ENCODE measurements at places on chromosomes 11 and 22.
A peak's percentile ranks its signal among the peaks of the same experiment; 100 is the strongest.

- no peak for DNase-seq
These were observed 222.9 kb downstream of the ST3GAL4 start for GRCh38 chr11:126578426-126578825.

DNA sequence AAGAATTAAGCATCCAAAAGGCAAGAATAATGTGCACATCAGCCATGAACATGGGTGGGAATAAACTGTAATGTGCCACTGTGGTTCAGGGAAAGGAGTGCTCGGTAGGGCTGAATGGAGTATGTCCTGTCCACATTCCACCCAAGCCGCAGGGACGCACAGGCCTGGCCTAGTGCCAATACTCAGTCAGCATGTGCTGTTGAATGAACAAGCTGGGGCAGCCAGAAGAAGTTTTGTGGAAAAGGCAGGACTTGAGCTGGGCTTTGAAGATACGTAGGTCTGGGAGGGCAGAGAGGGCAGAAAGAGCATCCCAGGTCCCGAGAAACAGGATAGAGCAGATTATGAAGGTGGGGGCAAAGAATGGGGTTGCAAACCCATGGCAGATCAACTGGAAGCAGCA is 60.0 kb upstream of the PLET1 start:
- DNase-seq = no peak

DNA sequence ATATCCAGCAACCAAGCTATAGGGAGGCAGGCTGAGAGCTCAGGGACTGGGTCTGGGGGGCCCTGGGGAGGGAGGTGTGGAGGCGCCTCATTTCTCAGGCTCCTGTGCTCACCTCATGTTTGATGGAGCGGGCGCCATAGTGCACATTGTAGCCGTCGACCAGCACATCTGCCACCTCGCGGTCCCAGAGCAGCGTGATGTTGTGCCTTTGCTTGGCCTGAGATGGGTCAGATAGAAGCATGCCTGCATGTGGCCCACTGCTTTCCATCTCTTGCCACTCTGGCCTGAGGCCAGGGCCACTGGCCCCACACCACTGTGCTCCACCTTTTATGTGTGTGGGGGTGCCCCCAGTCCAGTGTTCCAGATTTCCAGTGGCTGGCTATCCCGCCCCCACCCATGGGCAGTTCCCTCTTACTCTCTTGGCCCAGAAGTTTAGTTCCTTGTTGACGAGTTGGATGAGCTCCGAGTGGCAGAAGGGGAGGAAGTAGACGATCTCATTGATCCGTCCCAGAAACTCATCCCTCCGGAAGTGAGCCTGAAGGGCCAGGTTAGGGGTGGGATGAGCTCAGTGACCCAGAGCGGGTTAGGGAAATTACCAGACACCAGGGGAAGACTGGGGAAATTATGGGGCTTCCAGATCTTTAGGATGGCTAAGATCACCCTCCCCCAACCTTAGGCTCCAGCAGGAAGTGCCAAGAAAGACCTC is 50.1 kb upstream of the PHOX2A start:
- no peak for DNase-seq

DNA sequence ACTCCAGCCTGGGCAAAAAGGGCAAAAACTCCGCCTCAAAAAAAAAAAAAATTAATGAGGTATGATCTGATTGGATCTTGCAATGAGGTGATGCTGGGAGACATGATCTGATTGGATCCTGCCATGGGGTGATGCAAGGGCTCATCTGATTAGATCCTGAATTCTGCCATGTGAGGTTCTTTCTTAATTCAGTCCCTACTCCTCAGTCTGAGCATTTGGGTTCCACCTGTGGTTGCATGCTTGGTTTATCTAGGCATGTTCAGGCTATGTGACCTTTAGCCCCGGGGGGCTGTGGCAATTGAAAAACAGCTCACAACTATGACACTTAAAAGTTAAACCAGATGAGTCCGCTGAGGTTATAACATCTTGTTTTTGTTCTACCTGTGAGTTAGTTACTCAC is 4.8 kb upstream of the TRIM6 start:
- DNase-seq = no peak

- no peak for DNase-seq
These were observed 921 bp downstream of the TESMIN start for GRCh38 chr11:68750195-68751003.

DNA sequence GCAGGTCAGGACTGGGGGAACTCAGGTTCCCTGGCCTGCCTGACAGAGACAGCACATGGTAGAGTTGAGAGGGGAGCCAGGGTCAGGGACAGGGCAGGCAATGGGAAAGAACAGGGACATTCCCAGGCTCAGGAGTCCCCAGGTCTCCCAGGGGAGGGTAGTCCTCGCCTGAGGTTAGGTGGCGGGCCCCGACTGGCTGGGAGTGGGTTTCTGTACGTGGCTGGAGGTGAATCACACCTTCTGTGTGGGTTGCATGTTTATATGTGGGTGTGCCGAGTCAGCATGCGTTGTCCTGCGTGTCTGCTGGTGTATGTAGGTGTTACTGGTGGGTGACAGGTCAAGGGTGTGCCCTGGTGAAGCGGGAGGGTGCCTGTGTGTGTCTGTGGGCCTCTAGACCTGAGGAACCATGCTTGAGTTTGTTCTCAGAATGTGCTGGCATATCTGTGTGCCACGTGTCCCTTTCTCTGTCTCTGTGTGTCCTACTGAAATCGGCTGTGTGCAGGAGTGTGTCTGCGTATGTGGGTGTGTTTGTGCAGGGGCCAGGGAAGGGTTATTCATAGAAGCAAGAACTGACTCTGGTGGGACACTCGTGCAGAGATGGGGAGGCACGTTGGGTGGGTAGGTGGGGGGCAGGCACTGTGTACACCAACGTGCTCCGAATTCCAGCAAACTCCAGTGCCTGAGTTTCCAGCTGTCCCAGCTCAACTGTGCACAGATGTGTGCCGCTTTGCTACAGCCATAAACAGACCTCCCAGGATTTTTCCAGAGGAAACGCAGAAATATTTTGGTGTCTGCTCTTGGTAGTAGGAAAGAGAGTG is 23.8 kb upstream of the OAF start:
- DNase-seq = no peak

DNA sequence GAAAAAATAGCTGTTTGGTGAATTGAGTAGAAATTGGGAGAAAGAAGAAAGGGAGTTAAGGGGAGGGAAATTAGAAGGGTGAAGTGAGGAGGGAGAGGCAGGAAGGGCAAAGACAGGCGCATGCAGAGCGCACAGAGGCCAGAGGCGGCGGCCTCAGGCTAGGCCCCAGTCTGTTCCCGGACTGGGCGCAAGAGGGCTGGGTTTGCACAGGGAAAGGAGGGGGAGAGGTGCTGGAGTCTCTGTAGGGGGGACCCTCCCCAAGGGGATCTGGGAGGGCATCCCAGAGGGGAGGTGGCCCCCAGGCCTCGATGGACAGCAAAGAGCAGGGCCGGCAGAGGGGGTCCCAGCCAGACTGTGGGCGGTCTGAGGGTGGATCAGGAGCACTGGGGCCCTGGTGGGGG is 1.3 kb upstream of the FLRT1 start:
- DNase-seq = no peak

DNA sequence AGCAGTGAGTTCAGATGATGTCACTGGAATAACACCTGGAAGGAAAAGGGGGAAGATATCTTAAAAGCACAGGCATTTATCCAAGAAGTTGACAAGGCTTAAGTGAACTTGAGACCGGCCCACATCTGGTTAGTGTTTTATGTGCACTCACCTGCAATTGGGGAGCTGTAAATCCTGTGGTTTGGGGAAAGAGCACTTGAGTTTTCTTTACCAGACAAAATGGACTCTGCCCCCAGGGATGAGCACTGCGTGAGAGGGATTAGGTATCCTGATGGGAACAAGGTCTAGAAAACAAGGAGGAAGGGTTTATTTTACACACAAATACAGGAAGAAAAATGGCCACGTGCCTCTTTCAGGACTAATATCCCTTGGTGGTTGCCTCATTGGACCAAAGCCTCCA is 15.2 kb downstream of the E2F8 start:
- no peak for DNase-seq

DNA sequence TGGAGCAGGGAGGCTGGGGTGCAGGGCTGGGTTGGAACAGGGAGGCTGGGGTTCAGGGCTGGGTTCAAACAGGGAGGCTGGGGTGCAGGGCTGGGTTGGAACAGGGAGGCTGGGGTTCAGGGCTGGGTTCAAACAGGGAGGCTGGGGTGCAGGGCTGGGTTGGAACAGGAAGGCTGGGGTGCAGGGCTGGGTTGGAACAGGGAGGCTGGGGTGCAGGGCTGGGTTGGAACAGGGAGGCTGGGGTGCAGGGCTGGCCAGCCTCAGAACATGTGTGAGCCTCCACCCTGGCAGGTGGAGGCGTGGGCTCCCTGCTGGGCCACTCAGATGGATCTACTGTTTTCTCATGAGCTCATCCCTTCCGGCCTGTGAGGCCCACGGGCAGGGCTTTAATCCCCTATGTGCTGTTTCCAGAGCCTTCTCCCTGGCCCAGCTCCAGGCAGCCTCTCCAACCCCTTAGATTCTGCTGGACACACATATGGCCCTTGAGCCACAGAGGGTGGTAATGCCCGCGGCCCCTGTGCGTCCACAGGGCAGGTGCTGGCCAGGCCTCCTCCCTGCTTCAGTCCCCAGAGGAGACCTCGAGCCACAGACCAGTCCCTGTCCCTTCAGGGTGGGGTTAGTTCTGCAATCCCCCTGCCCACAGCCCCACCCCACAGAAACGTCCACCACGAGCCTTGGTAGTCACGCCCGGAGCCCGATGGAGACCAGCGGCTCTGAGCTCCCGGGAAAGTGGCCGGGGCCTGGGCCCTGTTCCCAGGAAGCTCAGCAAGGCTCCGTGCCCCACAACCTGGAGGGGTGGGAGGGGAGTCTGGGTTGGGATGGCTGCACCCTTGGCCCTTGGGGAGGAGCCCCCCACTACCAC is 197.9 kb downstream of the BRD1 start:
- DNase-seq = no peak

DNA sequence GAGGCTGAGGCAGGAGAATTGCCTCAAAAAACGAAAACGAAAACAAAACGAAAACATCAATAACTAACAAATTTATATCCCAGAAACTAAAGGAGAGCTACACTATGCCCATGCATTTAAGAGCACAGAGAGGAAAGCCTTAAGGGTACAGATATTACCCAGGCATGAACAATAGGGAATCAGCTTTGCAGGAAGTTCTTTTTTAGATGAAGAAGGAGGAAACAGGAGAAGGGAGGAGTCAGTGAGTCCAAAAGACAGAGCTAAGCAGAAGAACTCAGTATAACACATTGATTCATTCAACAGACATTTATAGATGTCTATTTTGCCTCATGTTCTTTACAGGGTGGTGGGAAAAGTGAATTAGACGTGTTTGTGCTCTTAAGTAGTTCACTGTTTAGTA is 8.3 kb downstream of the MRPL17 start:
- DNase-seq = no peak

- no peak for DNase-seq
These were observed 20.8 kb downstream of the KCNE3 start for GRCh38 chr11:74446532-74446938.

DNA sequence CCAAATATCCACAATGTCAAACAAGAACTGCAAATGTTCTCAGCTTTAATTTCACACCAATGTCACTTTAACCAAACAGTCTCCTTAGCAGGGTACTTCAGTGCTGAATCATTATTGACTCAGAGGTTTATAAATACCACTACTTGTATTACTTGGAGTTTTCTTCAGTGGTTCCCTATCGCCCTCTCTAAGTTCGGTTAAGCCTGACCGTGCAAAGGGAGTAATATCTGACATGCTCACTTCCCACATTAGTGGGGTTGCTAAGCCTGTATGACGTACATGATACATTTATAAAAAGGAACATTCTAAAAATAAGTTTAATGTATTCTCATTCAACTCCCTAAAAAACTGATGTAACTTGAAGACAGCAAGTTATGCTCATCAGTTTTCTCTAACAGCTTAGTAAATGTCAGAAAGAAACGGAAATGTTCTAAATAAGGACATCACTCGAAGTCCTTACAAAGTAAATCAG is 93.1 kb upstream of the ZC3H12C start:
- no peak for DNase-seq

DNA sequence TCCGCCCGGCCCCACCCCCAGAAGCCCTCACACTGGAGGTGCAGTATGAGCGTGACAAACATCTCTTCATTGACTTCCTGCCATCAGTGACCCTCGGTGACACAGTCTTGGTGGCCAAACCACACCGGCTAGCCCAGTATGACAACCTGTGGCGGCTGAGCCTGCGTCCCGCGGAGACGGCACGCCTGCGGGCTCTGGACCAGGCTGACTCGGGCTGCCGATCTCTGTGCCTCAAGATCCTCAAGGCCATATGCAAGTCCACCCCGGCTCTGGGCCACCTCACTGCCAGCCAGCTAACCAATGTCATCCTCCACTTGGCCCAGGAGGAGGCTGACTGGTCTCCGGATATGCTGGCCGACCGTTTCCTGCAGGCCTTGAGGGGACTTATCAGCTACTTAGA is 6.6 kb upstream of the ATF4 start:
- no peak for DNase-seq

- no peak for DNase-seq
These were observed 16.9 kb upstream of the RELT start for GRCh38 chr11:73359341-73359740.

DNA sequence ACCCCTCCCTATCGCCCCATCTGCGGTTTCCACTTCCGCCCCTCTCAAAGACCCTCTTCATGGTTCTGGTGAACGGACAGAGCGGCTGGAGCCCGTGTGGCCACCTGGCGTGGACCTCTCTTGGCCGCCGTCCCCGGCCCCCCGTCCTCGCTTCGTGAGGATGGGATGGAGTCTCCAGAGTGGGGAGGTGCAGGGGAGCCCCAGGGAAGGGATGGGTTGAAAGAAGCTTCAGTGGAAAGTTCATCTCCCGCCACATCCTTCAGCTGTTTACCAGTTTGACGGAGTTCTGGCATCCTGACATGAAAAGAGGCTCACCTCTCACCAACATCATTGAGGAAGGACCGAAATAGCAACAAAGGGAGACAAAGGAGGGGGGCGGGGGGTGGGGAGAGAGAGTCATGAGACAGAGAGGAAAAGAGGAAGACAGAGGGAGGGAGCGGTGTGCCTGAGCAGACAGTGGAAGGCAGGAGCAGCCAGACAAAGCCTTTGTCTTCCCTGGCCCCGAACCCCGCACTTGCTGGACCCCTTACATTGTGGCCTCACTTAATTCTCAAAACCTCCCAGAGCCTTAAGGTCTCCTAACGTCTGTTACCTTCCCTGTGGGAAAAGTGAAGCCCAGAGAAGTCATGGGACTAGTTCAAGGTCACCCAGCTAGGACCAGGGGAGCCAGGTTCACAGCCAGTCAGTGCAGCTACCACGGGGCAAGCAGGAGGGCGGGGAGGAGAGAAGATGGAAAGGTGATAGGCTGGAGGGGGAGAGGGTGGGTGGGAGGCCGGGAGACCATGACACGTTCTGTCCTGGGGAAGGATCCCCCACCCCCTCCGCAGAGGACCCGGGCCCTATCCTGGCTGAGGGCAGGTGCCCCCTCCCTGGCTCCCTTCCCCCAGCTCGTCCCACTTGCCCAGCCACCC is 54.9 kb downstream of the CD6 start:
- DNase-seq = peak; percentile 35

DNA sequence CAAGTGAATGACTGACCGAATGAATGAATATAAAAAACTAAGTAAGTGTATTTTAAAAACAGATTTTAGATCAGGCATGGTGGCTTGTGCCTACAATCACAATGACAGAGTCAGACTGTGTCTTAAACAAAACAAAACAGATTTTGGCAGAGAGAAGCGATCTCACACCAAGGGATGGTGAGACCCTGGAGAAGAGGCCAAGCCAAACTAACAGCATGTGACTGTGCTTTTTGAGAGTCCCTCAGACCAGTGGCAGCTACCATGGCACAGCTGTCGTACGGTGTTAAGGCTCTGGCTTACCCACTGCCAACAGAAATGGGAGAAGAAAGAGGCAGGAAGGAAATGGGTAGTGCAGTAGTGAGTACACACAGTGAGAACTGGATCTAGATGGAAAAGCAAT is 60.6 kb downstream of the SGSM3 start:
- DNase-seq = no peak

- no peak for DNase-seq
These were observed 86.8 kb downstream of the PDHX start for GRCh38 chr11:35003186-35003585.

- DNase-seq = no peak
These were observed 27.3 kb downstream of the MAFF start for GRCh38 chr22:38228873-38229740.
